ENCODE measurements at places on chromosomes 7 and 10.
A peak's percentile ranks its signal among the peaks of the same experiment; 100 is the strongest.

- DNase-seq, result no peak
Observed at GRCh38 chr7:56078196-56078595, 14.1 kb downstream of the SUMF2 start.

- no peak for DNase-seq
Observed at GRCh38 chr10:60809157-60809556, 30.9 kb downstream of the CDK1 start.

DNA sequence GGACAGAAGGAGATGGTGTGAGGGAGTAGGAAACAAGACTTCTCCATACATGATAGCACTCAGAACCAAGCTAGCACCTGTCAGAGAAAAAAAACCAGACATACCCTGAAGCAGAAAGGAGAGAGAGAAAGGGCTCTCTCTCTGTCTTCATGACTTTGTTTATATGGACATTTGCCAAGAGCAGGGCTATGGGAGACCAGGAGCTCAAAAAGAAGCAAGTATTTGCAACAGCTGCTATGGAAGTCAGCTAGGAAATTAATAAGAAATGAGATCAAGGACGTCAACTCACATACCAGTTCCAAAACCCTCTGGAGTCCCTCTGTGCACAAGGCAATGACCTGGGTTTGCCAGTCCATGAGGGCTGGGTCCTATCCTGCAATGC is 111.6 kb downstream of the SGMS1 start:
- no peak for DNase-seq

DNA sequence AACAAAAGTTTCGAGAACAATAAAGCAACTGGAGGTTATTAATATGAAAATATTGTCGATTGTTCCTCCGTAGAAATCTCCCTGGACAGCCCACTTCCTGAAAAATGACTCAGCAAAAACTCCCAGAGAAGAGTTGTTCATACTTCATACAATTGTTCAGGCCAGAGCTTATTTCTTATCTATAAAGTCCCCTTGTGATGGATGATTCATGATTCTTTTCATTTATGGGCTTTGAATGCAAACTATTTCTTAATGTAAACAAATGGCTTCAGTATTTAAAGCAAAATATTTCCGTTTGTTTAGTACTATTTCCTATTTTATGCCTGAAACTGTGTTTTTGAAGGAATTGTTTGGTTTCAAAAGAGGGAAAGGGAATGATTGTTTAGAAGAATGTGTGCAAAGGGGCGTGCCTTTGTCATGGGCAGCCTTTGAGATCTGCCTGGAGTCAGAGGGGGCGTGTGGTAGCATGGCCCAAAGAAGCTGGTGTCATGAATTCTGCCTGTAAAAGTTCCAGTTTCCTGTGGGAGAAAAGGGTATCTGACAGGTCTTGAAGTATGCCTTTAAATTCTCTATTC is 26.2 kb upstream of the EXOC6 start:
- no peak for DNase-seq

GRCh38 chr10:121268363-121268762 is 329.9 kb downstream of the FGFR2 start:
- no peak for DNase-seq

- peak; percentile 33 for DNase-seq
Observed at GRCh38 chr10:17029581-17030271, 99.9 kb downstream of the CUBN start.

DNA sequence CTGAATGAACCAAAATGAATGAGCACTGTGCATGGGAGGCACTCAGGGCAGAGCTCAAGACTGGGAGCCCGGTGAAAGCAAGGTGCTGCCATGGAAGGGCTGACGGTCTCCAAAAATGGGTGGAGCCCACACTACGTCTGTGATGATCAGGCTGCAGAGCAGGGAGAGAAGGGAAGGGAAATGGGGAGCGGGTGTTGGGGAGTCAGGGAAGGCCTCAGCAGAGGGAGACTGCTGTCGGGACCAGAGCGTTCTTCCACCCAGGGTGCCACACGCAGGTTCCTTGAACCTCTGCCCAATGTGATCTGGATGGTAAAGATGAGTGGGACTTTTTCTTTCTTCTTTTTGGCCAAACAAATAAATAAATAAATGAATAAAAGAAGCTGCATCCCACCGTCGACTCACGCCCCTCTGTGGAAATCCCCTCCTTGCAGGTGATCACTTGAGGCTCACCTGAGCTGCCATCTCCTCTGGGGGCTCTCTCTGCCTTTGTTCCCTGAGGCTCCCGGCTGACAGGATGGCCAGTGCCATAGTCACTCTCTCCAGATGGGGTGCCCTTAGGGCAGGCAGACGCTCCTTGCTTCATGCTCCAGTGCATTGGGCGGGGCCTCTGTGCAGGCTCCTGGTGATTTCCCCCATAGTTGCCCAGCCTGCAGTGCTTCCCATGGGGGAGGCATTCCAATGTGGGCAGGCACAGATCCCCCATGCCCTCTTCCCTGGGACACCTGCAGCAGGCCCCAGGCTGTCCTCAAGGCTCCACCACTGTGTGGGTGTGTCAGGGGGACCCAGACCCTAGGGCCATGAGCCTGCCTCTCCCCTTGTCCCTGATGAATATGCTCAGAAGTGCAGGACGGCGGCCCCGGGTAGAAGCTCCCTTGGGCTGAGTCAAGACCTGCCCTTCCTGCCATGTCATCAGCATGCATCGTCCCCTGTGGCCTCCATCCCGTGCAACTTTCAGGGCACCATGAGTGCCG is 131.8 kb downstream of the PTPN20 start:
- DNase-seq, result no peak

- DNase-seq, result no peak
Observed at GRCh38 chr7:2930310-2931033, 86.4 kb upstream of the GNA12 start.

- no peak for DNase-seq
Observed at GRCh38 chr10:19518632-19519031, 297.6 kb upstream of the PLXDC2 start.

DNA sequence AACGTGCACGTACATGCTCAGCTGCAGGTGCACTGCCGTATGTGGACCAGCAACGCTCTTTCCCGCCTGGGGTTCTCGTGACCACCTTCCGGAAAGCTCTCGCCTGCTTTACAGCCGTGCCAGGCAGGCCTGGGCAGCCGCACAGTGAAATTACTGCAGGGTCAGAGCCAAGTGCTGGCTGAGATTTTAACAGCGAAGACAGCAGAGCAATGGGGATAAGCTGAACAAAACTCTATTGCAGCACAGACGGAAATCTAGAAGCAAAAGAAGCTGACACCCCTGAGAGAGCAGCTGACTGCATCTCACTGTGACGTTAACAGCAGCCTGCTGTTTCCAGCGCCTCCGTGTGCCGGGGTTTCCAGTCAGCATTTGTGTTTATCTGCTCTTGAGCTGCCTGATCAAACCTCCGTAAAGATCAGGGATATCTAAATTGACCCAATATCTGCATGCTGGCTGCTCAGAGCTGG is 179.0 kb downstream of the DIP2C start:
- peak; percentile 79 for DNase-seq

DNA sequence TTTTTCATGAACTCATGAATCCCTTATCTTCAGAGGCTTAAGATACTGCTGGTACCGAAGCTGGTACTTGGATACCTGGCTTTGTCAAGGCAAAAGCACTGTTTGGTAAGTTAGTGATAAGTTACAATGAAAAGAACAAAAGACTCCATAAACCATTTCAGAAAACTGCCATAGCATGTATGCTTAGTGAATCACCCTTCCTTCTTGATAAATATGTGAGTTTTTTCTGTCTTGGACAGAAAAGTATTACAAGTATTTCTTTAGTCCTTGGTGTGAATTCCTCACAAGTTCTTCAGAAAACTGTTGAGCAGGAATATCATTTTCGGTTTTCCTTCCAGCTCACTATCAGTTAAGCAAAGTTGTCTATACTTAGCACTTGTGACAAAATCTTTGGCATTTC is 25.6 kb downstream of the PUS7 start:
- DNase-seq, result no peak
